ENCODE measurements at places on chromosomes 3 and 15.

DNA sequence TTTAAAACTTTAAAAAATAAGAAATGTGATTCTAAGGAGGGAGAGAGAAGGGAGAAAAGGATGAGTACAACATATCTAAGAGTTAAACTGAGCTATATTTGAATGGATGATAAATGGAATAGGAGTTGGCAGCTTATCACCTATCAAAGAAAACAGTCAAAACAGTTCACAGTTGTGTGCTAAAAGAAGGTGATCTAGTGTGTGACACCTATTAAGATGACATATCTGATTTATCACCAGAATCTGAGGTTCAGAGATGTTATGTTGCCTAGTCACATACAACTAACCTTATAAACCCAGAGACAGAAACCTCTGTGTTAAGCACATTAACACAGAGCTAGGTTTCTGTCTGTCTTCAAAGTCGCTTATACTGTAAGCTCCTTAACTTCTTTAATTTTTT lies 3.0 kb downstream of the ATP13A3 start:
- no peak for DNase-seq

GRCh38 chr15:34367101-34368081 lies at the start of gene LPCAT4:
TSS of gene LPCAT4 (minus strand) at chr15:34367196. CDS start at chr15:34367100, 96 bp downstream.
- DNase-seq, result peak; percentile 95

- no peak for DNase-seq
Measured at GRCh38 chr3:59762941-59763340, 713.1 kb upstream of the CFAP20DC start.

- peak; percentile 71 for DNase-seq
Measured at GRCh38 chr3:183298701-183299153, 45.7 kb downstream of the B3GNT5 start.

GRCh38 chr3:128257632-128258031 lies 104.4 kb downstream of the EEFSEC start:
- DNase-seq, result no peak

DNA sequence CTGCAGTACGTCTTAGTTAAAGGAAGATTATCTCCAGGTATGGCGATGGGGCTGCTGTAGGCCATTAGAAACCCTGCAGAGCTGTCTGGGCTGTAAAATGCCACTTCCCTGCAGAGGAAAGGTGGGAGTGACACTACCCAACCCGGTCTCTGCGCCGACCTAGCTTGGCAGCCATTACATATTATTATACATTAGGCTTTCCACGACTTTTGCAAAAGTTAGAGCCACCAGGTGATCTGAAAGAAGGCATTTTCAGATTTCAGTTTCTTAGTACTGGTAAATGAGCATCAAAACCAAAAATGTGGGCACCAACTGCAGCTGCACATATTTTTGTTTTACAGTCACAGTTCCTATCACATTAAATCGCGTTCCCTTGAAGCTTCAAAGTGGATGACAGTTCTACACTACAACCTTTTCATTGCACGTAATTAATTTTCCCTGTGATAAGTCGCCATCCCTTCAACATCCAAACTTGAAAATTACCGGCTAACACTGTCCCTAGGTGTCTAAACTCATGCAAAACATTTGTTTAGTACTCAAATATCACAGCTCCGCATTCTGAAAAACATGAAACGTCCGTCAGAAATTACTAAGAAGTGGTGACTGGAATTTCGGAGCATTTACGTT lies 81.4 kb upstream of the CHD2 start:
- no peak for DNase-seq

GRCh38 chr3:195162033-195162669 lies 108.8 kb downstream of the XXYLT1 start:
- no peak for DNase-seq

GRCh38 chr15:100189849-100190248 lies 151.9 kb downstream of the ADAMTS17 start:
- no peak for DNase-seq

- no peak for DNase-seq
Measured at GRCh38 chr3:133414021-133414392, 14.2 kb downstream of the BFSP2 start.

GRCh38 chr15:40918146-40918798 lies 10.9 kb upstream of the DLL4 start:
- DNase-seq, result peak; percentile 80

DNA sequence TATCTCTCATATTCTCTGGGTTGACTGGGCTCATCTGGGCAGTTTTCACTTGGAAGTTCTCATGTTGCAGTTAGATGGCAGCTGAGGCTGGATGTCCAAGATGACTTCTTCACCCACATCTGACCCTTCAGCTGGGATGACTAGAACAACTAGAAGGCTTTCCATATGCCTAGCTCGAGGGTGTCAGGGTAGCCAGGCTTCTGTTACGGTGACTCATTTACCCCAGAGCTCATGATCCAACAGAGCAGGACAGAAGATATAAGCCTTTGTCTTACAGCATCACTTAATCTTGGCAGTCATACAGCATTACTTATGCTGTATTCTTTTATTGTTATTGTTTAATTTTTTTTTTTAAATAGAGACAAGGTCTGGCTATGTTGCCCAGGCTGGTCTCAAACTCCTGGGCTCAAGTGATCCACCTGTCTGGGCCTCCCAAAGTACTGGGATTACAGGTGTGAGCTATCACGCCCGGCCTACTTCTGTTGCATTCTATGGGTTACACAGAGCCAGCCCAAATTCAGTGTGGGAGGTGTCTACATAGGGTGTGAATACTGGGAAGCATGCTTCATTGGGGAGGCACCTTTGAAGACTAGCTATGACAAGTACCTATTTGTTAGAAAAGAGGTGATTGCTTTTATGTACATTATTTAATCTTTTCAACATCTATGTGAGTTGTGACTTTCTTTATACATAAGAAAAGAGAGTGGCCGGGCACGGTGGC lies 10.7 kb downstream of the HMCES start:
- DNase-seq, result no peak

DNA sequence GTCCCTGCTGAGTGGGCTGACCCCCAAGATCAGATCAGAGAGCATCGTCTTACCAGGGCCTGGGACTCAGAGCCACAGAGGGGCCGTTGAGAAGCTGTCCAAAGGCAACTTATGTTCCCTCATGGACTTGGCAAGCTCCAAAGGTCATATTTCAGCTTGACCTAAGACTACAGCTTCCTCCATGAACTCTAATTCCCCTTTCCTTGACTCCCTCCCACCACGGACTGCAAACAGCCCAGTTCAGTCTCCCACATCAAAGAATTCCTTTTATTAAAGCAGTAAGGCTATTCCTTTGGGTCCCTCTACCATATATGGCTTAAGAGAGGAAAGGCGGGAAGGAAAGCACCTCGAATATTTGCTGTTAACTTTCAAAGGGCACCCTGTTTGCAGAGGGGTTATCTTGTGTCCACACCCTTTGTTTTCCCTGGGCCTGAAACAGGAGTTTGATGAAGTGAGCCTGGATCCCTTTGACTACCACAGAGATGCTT lies 146.1 kb upstream of the THBS1 start:
- DNase-seq, result no peak

- DNase-seq, result no peak
Measured at GRCh38 chr15:41630616-41631217, 29.5 kb upstream of the MGA start.

GRCh38 chr15:47415539-47415971 lies 301.8 kb upstream of the SEMA6D start:
- no peak for DNase-seq

- DNase-seq, result no peak
Measured at GRCh38 chr3:102346897-102347296, 87.9 kb upstream of the ZPLD1 start.

GRCh38 chr3:65284961-65285360 lies 597.2 kb upstream of the ADAMTS9 start:
- peak; percentile 41 for DNase-seq

DNA sequence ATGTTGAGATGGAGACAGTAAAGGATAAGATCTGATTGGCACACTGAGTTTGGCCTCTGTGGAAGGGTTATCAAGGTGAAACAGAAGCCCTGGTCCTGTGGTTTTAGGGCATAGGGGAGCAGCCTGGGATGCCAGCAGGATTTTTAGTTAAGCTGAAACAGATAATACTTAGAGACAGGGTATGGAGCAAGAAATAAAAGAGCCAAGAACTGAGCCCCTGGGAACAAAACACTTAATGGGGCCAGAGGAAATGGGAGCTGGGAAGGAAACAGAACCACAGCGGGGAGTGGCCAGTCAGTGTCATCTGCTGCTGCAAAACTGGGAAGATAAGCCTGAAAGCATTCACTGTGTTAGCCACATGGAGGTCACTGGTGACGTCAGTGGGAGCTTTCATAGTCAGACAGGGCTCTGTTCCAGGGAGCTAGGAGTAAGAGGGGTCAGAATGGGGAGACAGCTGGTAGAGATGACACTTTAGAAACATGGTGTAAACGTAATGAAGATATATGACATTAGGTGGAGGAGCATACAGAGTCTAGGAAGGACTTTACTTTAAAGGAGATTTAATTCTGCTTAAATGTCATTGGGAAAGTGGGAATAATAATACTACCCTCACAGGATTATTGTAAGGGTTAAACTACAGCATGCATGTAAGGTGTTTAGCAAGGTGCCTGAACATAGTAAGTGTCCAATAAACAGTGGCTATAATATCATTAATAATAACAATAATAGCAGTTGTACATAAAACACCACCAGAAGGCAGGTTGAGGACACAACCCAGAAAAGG lies 172.7 kb upstream of the CTNNB1 start:
- DNase-seq, result peak; percentile 72

GRCh38 chr3:27387625-27388024 lies 18.4 kb upstream of the NEK10 start:
- no peak for DNase-seq

GRCh38 chr3:9595877-9596276 lies 42.3 kb upstream of the LHFPL4 start:
- DNase-seq, result no peak

Measured in eye (tissue), 1 donor.